ENCODE measurements at places on chromosomes 5 and 9. TPM values are rescaled to one million over a fixed set of nuclear protein-coding genes. Genes with fewer than 3 reads are reported as not detected.

DNA sequence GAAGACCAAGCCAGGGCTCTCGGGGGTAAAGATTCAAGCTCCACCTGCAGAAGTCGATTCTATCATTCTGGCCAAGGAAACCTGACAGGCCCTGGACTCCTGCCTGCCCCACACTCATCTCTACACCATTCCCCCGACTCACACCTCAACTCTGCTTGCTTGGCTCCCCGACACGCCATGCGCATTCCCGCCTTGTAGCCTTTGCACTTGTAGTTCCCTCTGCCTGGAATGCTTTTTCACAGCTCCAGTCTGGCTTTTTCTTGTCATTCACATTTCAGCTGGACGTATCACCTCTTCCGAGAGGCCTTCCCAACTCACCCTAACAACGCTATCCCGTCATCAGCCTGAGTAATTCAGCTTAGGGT is 28.7 kb upstream of the HAND1 start:
- no peak for DNase-seq

GRCh38 chr5:101677961-101678360 is 618.1 kb downstream of the SLCO4C1 start:
- DNase-seq = no peak

ALDH1B1 gene
- total RNA-seq = 26.3 TPM

GCNT1 gene
- 15.3 TPM for total RNA-seq

GRCh38 chr5:35229076-35230037 is 930 bp downstream of the PRLR start:
- no peak for DNase-seq

DNA sequence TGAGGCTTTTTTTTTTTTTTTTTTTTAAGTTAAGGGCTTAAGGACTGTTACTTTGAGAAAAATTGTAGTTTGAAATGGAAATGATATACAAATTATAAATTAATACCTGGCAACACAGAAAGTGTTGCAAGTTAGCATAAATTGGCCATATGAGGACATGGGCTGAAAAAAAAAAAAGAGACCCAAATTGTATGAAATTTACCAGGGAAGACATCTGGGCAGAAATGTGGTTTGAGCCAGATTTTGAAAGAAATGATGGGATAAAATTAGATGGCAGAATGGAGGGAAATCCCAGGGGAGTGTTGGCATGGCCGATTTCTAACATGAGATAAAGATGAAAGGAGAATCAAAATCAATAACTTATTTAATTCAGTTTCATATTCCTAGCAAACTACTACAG is 472.1 kb downstream of the CTNND2 start:
- no peak for DNase-seq

GRCh38 chr5:33507426-33507825 is 66.7 kb downstream of the TARS1 start:
- no peak for DNase-seq

DNA sequence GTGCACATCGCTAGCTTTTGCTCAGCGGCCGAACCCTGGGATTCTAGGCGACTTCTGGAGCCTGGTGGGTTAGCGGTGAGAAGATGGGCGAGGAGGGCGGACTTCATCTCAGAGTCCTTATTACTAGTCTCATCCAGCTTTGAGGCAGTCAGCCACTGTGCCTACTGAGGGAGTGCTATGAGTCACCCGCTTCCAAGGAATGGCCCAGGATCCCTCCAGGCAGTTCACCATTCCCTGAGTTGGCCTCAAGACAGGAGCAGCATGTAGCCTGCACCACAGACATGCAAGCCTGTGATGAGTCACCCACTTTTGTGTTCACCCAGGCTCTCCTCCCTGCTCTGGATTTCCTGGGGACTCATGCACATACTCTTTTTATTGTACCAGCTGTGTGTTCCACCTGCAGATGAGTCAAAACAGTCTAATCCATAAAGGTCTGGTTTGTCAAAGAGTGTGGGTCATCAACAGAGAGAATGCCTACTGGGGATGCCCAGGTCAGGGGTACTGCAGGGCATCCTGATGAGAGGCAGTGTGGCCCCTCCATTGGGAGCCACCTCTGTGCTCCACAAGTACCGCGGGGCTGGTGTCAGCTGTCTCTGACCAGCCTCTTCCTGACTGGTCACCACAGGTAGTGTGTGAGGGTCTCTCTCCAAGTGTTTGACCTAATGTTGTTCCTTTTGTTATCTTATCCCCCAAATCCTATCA is 20.2 kb downstream of the SLC22A5 start:
- no peak for DNase-seq

All from mesenteric fat pad (tissue), 1 donor.